Motor neuron (in vitro differentiated cells): ENCODE measurements at places on chromosomes 16 and 17. TPM values are rescaled to one million over a fixed set of nuclear protein-coding genes. Genes with fewer than 3 reads are reported as not detected.

BCO1 gene
- total RNA-seq, result 0.30 and 0.57 TPM in 2 replicates

MYH3 gene
- total RNA-seq, result 0.97 and 1.5 TPM in 2 replicates

MYADML2 gene
- total RNA-seq, result 0.18 and 1.5 TPM in 2 replicates

GRCh38 chr17:3887804-3888203, 5.0 kb downstream of the CAMKK1 start:
- ATAC-seq, result no peak

GRCh38 chr16:49457196-49457595, 83.6 kb downstream of the C16orf78 start:
- ATAC-seq, result no peak

C16orf96 gene
- 0.29 and 0.45 TPM in 2 replicates for total RNA-seq

DNA sequence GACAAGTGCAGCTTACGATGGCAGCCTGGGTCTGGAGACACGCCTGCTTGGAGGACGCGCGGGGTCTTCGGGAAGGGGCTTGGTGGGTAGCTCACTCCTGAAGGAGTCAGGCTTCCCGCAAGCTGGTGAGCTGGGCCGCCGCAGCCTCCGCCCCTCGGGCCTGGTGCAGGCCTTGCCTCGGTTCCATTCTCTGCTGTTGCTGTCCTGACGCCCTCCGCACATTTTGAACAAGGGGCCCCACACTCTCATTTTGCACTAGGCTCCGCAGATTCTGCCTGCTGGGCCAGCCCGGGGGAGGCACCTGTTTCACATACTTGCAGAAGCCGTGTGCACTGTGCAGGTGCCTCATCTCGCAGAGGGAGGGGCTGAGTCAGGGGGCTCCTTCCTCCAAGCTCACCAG, 31.9 kb upstream of the CBX4 start:
- peak; percentile 14 for ATAC-seq

PRR15L gene
- 0.11 and 0.38 TPM in 2 replicates for total RNA-seq

DNA sequence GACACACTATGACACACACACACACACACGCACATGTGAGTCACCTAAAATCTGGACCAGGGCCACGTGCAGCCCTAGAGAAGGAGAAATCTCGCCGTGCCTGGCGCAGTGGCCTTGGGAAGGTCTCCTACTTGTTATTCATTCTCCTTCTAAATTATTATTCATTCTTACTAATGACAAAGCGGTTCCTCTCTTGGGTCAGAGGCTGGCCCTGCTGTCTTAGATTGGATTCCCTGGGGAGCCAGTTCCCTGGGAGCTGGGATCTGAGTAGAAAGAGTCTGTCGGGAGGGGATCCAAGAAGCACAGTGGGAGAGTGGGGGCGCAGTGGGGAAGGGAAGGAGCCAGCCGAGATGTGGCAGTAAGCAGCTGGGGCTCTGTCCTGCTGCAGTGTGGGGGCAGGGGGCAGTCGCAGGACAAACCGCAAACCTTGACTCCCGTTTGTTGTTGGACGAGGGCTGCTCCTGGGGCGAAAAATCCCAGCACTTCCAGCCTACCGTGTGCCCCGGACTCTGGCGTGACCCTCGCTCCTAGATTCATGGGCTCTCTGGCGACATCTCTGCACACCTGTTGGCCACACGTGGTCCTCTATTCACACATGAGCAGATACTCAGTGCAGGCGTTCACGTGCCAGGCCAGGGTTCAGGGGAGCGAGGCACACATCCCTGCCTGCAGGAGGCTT, 18.7 kb upstream of the JPH3 start:
- no peak for ATAC-seq

DNA sequence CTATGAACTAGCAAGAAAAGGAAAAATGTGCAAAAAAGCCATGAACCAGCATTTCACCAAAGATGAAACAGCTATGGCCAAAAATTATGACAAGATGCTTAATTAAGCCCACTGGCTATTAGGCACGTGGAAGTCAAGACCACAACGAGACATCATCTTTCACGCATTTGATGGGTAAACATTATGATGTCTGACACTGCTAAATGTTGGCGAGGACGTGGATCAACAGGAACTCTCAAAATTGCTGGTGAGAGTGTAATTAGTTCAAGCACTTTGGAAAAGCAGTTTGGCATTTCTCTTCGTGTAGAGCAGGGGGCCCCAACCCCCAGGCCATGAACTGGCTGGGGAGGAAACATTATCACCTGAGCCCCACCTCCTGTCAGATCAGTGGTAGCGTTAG, 39.6 kb upstream of the ADGRG1 start:
- no peak for ATAC-seq

DNA sequence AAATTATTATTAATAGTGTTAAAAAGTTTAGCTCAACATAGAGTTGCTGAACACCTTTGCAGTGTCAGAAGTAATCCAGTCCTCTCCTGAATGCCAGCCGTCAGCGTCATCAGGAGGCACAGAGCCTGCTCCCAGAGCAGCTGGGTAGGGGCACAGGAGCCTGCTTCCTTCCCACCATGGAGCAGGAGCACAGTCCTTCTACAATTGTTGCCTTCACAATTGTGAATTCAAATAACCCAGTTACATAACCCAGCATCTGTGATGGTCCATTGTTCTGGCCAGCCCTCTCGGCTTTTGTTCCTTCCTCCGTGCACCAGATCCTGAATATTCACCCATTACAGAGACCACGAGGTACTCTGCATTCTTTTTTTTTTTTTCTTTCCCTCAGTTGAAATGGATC, 393.9 kb upstream of the MAF start:
- peak; percentile 41 for ATAC-seq

DNA sequence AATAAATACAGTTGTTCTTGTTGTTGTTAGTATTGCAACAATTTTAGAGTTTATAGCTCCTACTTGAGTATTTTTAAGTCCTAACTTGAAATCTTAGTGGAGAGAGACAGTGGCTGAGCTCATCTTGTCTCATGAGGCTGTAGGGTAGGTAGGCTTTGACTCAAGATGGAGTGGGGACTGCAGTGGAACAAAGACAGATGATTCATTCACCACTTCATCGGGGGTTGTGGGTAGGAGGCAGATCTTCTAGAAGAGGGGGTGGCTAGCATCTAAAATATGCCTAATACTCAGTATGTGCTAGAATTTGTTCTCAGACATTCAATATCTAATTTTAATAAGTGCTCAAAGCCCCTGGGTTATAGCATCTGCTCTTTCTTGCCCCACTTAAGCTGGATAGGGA, 13.1 kb upstream of the MMD start:
- no peak for ATAC-seq

KRTAP9-2 gene
- not detected in 2 replicates for total RNA-seq

- no peak for ATAC-seq
Observed at GRCh38 chr17:69551212-69552010, 136.9 kb downstream of the MAP2K6 start.
